Camera-type eye (tissue), 1 donor: ENCODE measurements at places on chromosomes 11 and 22. TPM values are rescaled to one million over a fixed set of nuclear protein-coding genes. Genes with fewer than 3 reads are reported as not detected.

Gene PATE2
- total RNA-seq: not detected

Gene ASPHD2
- 3.2 TPM for total RNA-seq

Gene MN1
- 40.6 TPM for total RNA-seq

Gene BIK
- total RNA-seq: not detected

Gene ANO5
- total RNA-seq: 14.8 TPM

Gene SHISA8
- 0.55 TPM for total RNA-seq

Gene LRRC10B
- total RNA-seq: 0.22 TPM

Gene AIFM3
- total RNA-seq: 26.3 TPM

Gene GAB2
- 15.7 TPM for total RNA-seq

Gene SRPRA
- 46.3 TPM for total RNA-seq

Gene OR10A2
- total RNA-seq: 0.22 TPM
